ENCODE measurements at places on chromosomes 4 and X. TPM values are rescaled to one million over a fixed set of nuclear protein-coding genes. Genes with fewer than 3 reads are reported as not detected.

DNA sequence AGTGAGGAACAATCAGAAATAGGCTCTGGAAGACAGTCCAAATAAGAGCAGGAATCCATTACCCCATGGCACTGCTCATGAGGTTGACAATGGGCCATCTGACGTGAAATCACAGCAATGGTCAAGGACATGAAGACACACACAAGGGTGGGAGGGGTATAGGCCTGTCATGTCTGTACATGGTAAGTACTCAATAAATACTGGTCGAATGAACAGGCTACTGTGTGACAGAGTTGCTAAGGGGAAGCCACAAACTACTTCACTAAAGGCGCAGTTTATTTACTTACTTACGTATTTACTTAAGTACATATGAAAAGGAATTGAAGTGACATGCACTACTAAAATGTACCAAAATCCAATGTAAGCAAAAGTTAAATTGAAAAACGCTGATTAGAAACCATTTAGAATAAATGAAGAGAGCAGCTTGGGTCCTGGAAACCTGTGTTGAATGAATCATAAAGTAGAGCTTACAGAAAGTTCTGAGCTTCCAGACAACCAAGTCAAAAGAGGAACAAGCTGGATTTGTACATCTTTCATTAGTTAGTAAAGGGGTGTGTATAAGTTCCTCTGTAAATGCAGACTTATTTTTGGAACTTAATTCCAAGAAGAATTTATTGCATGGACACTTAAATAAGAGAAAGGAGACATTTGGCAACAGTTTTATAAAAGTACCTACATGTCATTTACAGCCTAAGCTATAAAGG is 32.7 kb downstream of the ALPK1 start:
- DNase-seq: no peak

DNA sequence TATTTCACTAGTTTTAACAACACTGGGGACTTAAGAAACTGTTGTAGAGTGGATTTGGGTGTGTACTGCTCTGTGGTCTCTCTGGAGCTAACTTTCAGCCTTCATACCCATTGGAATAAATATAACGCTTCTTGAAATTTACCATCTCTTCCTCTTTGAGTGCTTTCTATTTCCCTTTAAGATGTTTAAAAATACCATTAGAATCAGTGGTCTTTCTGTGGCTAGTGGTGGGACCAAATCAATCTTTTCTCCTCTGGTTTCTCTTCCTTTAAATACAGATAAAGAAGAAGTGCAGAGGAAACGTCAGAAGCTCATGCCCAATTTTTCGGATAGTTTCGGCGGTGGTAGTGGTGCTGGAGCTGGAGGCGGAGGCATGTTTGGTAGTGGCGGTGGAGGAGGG is 92.0 kb downstream of the NFKB1 start:
- no peak for DNase-seq

KLB gene
- total RNA-seq: not detected

HTN3 gene
- not detected for total RNA-seq

GRCh38 chrX:3262901-3263300 is 83.6 kb downstream of the MXRA5 start:
- DNase-seq: no peak

AFF2 gene
- total RNA-seq: 7.3 TPM

- DNase-seq: no peak
Measured at GRCh38 chrX:11953615-11954014, 184.7 kb upstream of the FRMPD4 start.

GRCh38 chr4:100280807-100281206 is 90.5 kb upstream of the DDIT4L start:
- DNase-seq: no peak

Data from H1 (cell line).